Esophagus mucosa (tissue), 1 donor: ENCODE measurements at places on chromosomes 11 and 22. TPM values are rescaled to one million over a fixed set of nuclear protein-coding genes. Genes with fewer than 3 reads are reported as not detected.

DNA sequence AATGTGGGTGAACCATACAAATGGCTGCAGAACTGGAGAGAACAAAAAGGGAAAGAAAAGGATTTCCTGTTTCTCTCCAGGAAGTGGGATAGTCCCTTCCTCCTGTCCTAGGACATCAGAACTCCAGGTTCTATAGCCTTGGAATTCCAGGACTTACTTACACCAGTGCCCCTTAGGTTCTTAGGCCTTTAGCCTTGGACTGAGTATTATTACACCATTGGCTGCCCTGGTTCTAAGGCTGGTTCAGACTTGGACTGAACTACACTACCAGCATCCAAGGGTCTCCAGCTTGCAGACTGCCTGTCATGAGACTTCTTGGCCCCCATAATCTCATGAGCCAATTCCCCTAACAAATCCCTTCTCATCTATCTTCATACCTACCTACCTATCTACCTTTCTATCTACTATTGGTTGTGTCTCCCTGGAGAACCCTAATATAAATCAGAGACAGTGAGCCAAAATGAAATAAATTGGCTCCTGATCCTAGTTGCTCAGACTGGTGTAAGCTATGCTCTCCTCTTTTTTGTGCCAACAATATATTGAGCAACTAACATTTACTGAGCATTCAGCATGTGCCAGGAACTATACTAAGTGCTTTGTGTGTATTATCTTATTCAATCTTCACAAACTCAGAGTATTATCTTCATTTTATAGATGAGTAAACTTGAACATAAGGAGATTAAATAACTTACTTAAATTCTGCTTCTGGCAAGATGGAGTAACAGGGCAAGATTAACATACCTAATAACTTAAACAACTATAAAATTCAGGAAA is 303.7 kb downstream of the TTC28 start:
- peak; percentile 72 for ATAC-seq

GRCh38 chr11:22069844-22070243 is 123.0 kb upstream of the ANO5 start:
- ATAC-seq: no peak

CALCB gene
- not detected for total RNA-seq

ARHGAP42 gene
- 4.0 TPM for total RNA-seq

LAYN gene
- 1.9 TPM for total RNA-seq

KRTAP5-2 gene
- not detected for total RNA-seq

NFAM1 gene
- 0.88 TPM for total RNA-seq

- ATAC-seq: no peak
Observed at GRCh38 chr22:29790061-29790460, 22.9 kb downstream of the UQCR10 start.

GRCh38 chr22:22895776-22896445 is 8.3 kb downstream of the IGLL5 start:
- ATAC-seq: no peak

- ATAC-seq: no peak
Observed at GRCh38 chr11:122601141-122602125, 54.1 kb upstream of the UBASH3B start.

RFPL3 gene
- not detected for total RNA-seq

PRDM11 gene
- 5.7 TPM for total RNA-seq

TMPRSS6 gene
- not detected for total RNA-seq

DNA sequence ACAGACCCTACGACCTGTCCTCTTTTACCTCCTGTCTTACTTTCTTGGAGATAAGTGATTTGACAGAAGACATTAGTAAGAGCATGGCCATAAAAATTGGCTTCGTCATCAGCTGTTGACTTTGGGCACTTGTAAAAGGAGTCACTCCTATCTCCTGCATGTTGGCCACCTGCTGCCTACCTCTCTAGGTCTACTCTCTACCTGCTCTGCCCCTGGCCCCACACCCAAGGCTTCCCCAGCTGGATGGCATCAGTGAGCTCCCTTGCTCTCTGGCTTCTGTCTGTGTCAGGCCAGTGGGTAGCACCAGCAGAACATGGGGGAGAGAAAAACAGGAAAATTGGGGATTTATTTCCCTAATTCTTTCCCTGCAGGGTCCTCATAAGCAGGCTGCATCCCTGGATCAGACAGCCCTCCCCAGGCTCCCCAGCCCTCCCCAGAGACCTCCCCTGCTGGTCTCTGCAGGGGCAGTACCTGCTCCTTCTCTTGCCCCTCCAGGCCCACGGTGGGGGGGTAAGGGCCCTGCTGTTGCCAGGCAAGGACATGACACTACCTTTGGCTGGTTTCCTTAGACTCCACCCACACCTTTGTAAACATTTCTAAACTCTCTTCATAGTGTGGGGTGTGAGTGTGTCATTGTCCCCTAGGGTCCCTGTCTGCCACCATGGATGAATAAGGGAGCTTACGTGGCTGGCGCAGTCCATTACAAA is 157.0 kb upstream of the NECTIN1 start:
- ATAC-seq: peak; percentile 17

BIRC3 gene
- 2.2 TPM for total RNA-seq
